ENCODE measurements at places on chromosomes 11 and 22. TPM values are rescaled to one million over a fixed set of nuclear protein-coding genes. Genes with fewer than 3 reads are reported as not detected.

Gene GDPD4
- total RNA-seq = not detected

Gene P2RX6
- total RNA-seq = 3.6 TPM

Gene MARK2
- total RNA-seq = 13.4 TPM

Gene TRIM48
- total RNA-seq = not detected

Gene OLFML1
- total RNA-seq = 5.6 TPM

Gene SPATA19
- total RNA-seq = not detected

Gene SLC15A3
- total RNA-seq = 16.0 TPM

Gene TRIM49
- not detected for total RNA-seq

Gene FAM227A
- total RNA-seq = 0.90 TPM

Gene GUCY1A2
- total RNA-seq = 6.0 TPM

Gene ENTHD1
- not detected for total RNA-seq

Gene TRIM29
- total RNA-seq = not detected

Gene MOV10L1
- total RNA-seq = 2.1 TPM

Gene MRGPRF
- total RNA-seq = 4.9 TPM

Gene LDHAL6A
- not detected for total RNA-seq

Gene VWCE
- total RNA-seq = 8.9 TPM

Gene SHANK2
- 0.49 TPM for total RNA-seq

Gene RPS6KA4
- 61.0 TPM for total RNA-seq

Gene APBB1
- total RNA-seq = 40.3 TPM

Gene ART1
- not detected for total RNA-seq

Gene PLEKHB1
- not detected for total RNA-seq

Gene DDIAS
- 2.9 TPM for total RNA-seq

Gene SCGB1C1
- not detected for total RNA-seq
